Right atrium auricular region (tissue), 2 donors: ENCODE measurements at places on chromosomes 5 and 9. TPM values are rescaled to one million over a fixed set of nuclear protein-coding genes. Genes with fewer than 3 reads are reported as not detected.

ACTL7B gene
- not detected for total RNA-seq

WDR31 gene
- total RNA-seq, result 4.6 TPM

- H3K27me3 ChIP-seq, result no peaks in the 10 kb centered on the region
- peaks cover 13% of the 10 kb centered on the region for H3K4me1 ChIP-seq
- H3K27ac ChIP-seq, result peak overlapping the region; percentile 91
- no peak overlapping the region for H3K4me3 ChIP-seq
Measured at GRCh38 chr9:132214027-132214622, 52.3 kb downstream of the NTNG2 start.

PDCD1LG2 gene
- total RNA-seq, result 2.9 TPM

GRCh38 chr9:88502552-88503034 is 32.4 kb upstream of the NXNL2 start:
- no peak for DNase-seq
- H3K27me3 ChIP-seq, result no peaks in the 10 kb centered on the region
- no peaks in the 10 kb centered on the region for H3K36me3 ChIP-seq
- H3K4me1 ChIP-seq, result no peaks in the 10 kb centered on the region

GRCh38 chr9:99130069-99130468 is 25.2 kb downstream of the TGFBR1 start:
- no peak for DNase-seq
- H3K36me3 ChIP-seq, result no peaks in the 10 kb centered on the region
- H3K27ac ChIP-seq, result no peak overlapping the region
- H3K4me1 ChIP-seq, result peaks cover 13% of the 10 kb centered on the region
- H3K4me3 ChIP-seq, result no peak overlapping the region

DNA sequence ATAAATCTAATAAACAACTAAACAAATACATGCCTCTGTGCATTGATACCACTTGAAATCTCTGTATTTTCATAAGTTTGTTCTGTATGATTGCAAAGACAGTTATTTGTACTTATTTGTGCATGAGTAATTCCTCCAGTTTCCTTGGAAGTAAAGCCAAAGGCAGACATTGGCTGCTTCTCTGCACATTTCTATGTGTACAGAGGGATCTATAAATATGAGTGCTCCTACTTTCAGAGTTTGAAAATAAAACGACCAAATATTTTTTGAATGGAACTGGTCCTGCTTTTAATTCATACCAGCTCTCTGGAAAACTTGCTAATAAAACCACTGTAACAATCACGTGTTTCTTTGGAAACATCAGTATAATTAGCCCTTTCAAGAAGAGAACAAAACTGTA is 306.5 kb downstream of the MAN2A1 start:
- H3K4me1 ChIP-seq, result no peaks in the 10 kb centered on the region
- DNase-seq, result no peak
- H3K27ac ChIP-seq, result no peak overlapping the region
- H3K27me3 ChIP-seq, result no peaks in the 10 kb centered on the region
- no peak overlapping the region for H3K4me3 ChIP-seq

- no peaks in the 10 kb centered on the region for H3K27me3 ChIP-seq
- no peak overlapping the region for H3K27ac ChIP-seq
- H3K4me3 ChIP-seq, result no peak overlapping the region
- no peak for DNase-seq
- H3K4me1 ChIP-seq, result no peaks in the 10 kb centered on the region
- no peaks in the 10 kb centered on the region for H3K36me3 ChIP-seq
Measured at GRCh38 chr9:80156756-80157472, 585.1 kb downstream of the TLE4 start.

DNA sequence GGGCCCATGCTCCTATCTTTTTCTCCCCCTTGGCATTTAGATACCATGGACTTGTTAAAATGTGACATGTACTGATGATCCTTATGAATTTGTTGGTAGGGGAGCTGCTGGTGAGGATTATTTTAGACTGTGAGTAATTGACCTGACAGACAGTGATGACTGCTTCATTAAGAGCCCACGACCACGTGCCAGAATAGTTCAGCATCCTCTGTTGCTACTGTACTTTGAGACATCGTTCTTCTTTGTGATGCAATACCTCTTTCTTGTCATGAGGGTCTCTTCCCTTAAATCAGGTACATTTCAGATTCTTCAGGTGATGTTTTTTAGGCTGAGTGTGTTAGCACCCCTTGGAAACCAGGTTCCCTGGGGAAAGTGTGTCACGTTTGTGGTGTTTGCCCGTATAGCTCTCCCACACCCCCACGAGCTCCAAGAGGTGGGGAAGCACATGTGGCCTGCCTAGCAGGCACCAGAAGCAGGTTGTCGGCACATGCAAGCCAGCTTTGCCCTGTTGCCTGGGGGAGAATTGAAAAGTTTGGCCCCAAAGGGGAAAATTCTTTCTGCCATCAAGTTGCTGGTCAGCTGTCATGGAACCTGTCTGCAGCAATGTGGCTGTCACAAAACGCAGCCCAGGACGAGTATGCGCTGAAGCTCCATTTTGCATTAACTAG is 25.1 kb downstream of the QRFP start:
- H3K36me3 ChIP-seq, result peaks cover 38% of the 10 kb centered on the region
- no peak overlapping the region for H3K4me3 ChIP-seq
- H3K4me1 ChIP-seq, result no peaks in the 10 kb centered on the region
- H3K27ac ChIP-seq, result peak overlapping the region; percentile 90
- DNase-seq, result no peak

- no peak for DNase-seq
- no peaks in the 10 kb centered on the region for H3K36me3 ChIP-seq
- no peaks in the 10 kb centered on the region for H3K4me1 ChIP-seq
- H3K27me3 ChIP-seq, result no peaks in the 10 kb centered on the region
- H3K4me3 ChIP-seq, result no peak overlapping the region
Measured at GRCh38 chr5:174172152-174172551, 126.6 kb downstream of the NSG2 start.

ACSL6 gene
- total RNA-seq, result 1.6 TPM
